OCI-LY7 (cell line): ENCODE measurements at places on chromosomes 7 and 10. TPM values are rescaled to one million over a fixed set of nuclear protein-coding genes. Genes with fewer than 3 reads are reported as not detected.

DNA sequence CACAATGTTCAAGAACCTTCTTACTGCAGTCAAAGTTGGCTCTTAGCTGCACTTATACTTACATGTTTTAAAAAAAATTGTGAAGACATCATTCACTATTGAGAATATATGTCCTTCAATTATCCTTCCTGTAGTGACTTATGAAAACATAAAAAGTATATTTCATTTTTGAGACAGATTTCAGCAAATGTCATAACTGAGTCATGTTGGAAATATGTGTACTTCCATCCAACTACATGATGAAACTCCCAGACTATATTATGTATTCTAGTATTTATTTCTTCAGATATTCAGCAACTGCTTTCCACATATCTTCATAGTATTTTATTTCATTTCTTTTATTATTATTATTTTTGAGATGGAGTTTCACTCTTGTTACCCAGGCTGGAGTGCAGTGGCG is 160.2 kb downstream of the ARHGAP12 start:
- no peak for DNase-seq

The MBL2 gene
- not detected in 2 replicates for total RNA-seq

The BET1 gene
- total RNA-seq: 31.6 and 32.8 TPM in 2 replicates

DNA sequence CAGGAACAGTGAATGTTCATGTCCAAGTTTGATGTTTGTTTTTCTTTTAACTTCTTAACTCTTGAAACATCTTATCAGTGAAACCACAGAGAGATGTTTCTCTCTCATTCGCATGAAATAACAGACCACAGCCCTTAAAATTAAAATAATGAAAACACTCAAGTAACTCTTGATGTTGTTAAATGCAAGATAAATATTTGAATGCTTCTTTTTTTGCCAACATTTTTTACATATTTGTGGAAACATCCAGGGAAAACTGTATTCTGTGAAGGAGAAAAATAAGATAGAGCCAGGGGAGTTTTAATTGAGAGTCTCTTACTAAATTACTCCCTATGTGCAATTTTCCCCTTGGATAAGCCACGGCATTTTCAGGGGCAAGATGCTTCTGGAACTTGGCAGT is 361.8 kb upstream of the MGMT start:
- no peak for DNase-seq

DNA sequence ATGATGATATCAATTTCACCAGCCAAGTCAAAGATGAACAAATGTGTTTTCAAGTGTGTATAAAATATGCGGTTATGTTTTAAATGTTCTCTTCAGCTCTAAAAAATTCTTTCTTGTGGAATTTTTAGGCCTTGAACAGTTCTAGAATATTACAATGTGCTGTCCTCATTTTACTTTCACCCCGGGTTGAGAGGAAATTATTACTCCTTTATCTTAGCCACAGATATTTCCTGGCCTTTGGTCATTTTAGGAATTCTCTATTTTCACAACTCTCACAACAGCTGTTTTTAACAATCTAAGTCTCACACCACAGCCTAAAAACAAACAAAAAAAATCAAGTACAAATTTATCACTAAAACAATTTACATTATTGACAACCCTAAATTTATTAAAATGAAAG is 112.2 kb upstream of the HGF start:
- no peak for DNase-seq

DNA sequence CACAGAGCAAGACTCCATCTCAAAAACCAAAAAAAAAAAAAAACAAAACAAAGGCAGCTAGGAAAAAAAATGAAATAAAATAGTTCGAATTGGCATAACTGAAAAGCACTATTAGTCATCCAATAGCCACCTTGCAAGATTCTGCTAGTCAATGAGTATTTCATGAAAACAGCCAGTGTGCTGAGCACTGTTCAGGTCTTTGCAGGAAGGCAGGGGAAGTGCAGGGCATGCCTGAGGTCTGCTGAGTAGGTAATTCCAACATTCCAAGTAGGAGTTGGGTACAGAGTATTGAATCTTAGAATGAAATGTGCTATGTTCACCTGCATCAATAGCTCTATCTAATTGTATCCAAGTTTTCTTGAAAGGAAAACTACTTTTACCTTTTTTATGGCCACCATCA is 22.9 kb downstream of the ABRAXAS2 start:
- no peak for DNase-seq

- DNase-seq: no peak
Observed at GRCh38 chr10:95467162-95467599, 94.0 kb downstream of the SORBS1 start.

GRCh38 chr7:118214051-118214832 is 10.3 kb upstream of the ANKRD7 start:
- DNase-seq: peak; percentile 86

GRCh38 chr7:37429435-37429791 is 19.3 kb downstream of the ELMO1 start:
- no peak for DNase-seq

The ICA1 gene
- 0.49 and 0.50 TPM in 2 replicates for total RNA-seq

- DNase-seq: no peak
Observed at GRCh38 chr7:148537435-148537834, 53.1 kb upstream of the C7orf33 start.

The TECTB gene
- total RNA-seq: not detected in 2 replicates

GRCh38 chr7:36810489-36810888 is 86.2 kb upstream of the AOAH start:
- no peak for DNase-seq

- peak; percentile 49 for DNase-seq
Observed at GRCh38 chr7:6725003-6725402, 18.3 kb upstream of the ZNF12 start.

The TCF7L2 gene
- 8.0 and 8.5 TPM in 2 replicates for total RNA-seq

GRCh38 chr10:129999140-129999539 is 35.1 kb upstream of the EBF3 start:
- DNase-seq: no peak

DNA sequence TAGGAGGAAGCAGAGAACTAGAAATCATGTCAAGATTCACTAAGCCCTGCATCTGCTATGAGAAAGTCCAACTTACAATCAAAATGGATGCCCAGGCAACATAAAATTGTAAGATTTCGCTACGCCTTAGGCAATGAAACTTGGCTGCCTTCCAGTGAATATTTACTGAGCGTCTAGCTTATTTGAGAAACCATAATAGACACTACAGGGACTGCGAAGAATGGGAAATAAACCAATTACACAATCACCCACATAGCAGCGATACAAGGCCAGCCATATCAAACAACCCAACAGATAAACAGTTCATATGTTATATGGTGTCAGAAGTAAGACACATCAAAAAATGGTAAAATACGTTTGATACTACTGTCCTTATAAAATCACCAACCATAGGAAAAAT is 545.0 kb upstream of the C7orf33 start:
- no peak for DNase-seq

The C10orf143 gene
- total RNA-seq: 6.1 and 6.4 TPM in 2 replicates

The CLEC5A gene
- not detected in 2 replicates for total RNA-seq

DNA sequence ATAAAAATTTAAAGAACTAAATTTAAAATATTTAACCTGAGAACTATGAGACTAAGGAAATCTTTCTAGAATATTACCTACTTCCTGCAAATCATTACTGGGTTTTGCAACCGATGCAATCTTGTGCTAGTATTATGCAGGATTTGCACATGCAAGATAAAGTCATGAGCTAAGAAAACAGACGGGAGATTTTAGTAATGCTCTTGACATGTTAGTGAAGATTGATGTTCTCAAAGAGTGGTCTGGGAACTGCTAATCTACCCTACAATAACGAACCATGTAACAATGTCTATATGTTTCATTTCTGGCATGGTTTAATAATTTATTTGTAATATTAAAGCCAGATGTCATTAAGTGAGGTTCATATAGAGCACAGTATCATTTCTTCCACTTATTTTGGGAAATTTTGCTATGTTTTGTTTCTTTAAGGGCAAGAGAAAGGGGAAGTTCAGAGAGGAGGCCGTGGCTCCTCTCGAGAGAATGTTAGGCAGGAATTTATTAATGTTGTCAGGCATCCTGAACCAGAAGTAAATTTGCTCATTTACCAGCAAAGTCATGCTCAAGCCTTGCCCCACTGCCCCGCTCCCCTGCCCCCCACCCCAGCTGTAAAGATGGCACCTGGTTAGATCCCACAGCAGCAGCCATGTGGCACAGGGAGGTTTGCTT is 22.8 kb downstream of the LRRC17 start:
- no peak for DNase-seq

- DNase-seq: peak; percentile 4
Observed at GRCh38 chr10:4512671-4513240, 313.3 kb upstream of the AKR1E2 start.

The GSTO2 gene
- total RNA-seq: 1.6 and 2.2 TPM in 2 replicates

The UPK3BL2 gene
- 19.5 and 22.2 TPM in 2 replicates for total RNA-seq

- peak; percentile 21 for DNase-seq
Observed at GRCh38 chr7:34675749-34676374, 17.8 kb downstream of the NPSR1 start.

DNA sequence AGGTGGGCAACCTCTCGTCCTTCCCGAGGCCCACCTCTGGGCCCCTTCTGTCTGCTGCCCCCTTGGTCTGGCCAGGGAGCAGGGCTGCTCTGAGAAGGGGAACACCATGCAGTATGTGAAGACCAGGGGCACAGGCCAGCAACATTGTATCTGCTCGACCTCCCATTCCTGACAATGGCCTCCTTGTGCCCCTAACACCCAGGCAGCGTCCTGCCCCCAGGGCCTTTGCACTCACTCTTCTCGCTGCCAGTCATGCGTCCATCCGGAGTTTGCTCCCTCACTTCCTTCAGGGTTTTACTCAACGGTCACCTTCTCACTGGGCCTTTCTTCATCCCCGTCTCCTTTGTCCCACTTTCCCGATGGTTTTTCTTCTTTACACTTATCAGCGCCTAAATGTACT is 232.9 kb upstream of the GRB10 start:
- no peak for DNase-seq

GRCh38 chr7:47843291-47843690 is 105.0 kb downstream of the PKD1L1 start:
- DNase-seq: no peak

- no peak for DNase-seq
Observed at GRCh38 chr7:98178762-98179490, 32.3 kb upstream of the BHLHA15 start.

The LAMB4 gene
- not detected in 2 replicates for total RNA-seq

The PIK3AP1 gene
- total RNA-seq: 111 and 140 TPM in 2 replicates

The ACTL6B gene
- total RNA-seq: not detected in 2 replicates

DNA sequence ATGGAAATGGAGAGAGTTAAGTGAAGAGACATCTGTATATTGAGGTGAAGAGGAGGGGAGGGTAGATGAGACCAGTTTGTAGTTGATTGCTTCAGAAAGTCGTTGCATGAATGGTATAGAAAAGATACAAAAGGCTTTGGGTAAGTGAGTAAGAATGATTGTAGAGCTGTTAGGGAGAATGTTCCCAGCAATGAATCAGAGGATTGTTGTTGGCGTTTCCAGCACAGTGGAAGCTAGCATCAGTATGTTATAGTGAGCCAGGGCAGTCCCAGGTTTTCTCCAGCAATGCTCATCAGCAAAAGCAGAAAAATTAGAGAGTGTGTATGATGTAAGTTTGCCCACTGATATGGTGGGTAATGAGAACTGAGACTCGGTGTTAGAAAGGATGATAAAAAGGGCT is 15.4 kb upstream of the CDK6 start:
- DNase-seq: no peak

The NAT16 gene
- total RNA-seq: not detected in 2 replicates

GRCh38 chr7:107920048-107920772 is 29.2 kb downstream of the DLD start:
- no peak for DNase-seq

- DNase-seq: no peak
Observed at GRCh38 chr7:107953265-107953923, 49.6 kb downstream of the LAMB1 start.

GRCh38 chr10:71300555-71301370 is 18.3 kb upstream of the SLC29A3 start:
- DNase-seq: no peak

- DNase-seq: no peak
Observed at GRCh38 chr7:20514364-20514763, 101.1 kb upstream of the ABCB5 start.

GRCh38 chr7:117385363-117386109 is 41.8 kb downstream of the ASZ1 start:
- peak; percentile 7 for DNase-seq

- DNase-seq: no peak
Observed at GRCh38 chr10:21334891-21335696, 190.4 kb downstream of the SKIDA1 start.

DNA sequence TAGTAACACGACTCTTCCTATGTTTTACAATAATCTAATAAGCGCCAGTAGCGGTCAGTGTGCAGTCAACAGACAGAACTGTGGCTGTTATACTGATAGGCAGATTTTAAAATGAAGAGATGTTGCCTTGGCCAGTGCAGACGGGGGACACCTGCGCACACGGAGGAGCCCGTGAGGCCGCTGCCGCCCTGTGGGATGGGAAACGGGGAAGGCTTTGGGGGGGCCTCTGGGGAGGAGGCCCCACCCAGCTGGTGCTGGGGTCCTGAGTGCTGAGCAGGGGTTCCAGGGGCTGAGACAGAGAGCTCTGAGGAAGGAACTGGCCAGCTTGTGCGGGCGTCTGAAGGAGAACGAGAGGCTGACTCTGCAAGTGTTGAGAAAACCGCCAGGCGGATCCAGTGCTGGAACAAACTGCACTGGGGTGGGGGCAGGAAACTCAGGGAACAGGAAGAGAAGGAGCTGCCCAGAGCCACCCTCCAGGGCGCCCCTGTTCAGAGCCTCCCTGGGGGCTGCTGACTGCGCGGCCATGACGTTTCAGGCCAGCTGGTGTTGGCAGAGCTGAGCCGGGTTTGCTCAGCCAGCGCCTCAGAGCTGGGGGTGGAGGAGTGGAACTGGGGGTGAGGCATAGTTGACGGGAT is 426.4 kb downstream of the TCERG1L start:
- DNase-seq: no peak

DNA sequence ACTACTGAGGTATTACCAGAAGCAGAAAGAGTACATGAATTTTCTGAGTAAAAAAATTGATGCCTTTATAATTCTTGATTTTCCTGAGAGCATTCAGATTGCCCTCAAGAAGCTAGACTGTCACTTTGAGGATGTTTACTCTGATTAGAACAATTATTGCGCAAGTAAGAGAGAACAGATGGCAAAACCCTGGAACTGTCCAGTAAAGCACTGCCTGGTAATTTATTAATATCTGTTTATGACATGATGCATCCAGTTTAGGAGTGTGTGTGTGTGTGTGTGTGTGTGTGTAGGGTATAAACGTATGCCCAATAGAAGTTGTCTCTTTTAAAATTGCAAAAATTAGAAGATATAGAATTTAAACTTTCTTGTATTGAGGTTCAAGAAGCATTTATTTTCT is 379.7 kb downstream of the PHTF2 start:
- DNase-seq: no peak

DNA sequence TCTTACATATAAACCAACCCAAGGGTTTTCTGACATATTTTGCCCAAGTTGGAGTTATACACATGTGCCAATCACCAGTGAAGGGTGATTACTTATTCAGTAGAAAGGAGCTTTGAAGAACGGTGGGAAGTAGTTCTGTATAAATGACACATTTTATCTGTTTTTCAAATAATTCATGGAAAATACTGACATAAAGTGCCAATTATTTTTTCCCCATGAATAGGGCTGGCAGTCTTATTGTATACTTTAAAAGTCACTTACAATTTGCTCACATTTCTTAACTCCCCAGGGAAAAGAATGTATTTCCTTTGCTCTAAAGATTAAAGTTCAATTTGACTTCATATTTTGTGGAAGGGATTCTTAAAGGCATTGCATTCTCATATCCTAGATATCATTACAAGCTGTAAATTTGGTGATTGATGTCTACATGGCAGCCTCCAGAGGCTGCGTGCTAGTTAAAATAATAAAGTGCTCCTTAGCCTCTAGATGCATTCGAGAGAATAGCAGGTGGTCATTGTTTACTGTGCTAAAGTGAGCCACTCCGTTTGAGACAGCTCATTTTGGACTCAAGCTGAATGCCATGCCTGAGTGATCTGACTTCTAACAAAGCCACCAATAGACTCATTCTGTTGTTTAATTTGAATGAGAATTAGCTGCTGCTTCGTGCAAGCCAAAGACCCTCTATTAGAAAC is 148.8 kb upstream of the NRP1 start:
- no peak for DNase-seq

The TEX36 gene
- not detected in 2 replicates for total RNA-seq
